A549 treated with CpdA at 1 μM for 4 hours (cell line): ENCODE measurements at places on chromosomes 7 and 10. TPM values are rescaled to one million over a fixed set of nuclear protein-coding genes. Genes with fewer than 3 reads are reported as not detected.

Gene ALKBH4
- total RNA-seq, result 9.0 to 13.3 TPM (median 11.9 TPM) in 5 replicates

Gene OR2A2
- total RNA-seq, result not detected in 5 replicates

Gene NRCAM
- 73.7 to 93.0 TPM (median 79.0 TPM) in 5 replicates for total RNA-seq

Gene C7orf33
- not detected in 5 replicates for total RNA-seq

Gene ARHGEF5
- 1.2 to 2.1 TPM (median 1.7 TPM) in 5 replicates for total RNA-seq

Gene LIPN
- not detected in 5 replicates for total RNA-seq

Gene EN2
- 0.54 to 1.1 TPM (median 0.93 TPM) in 5 replicates for total RNA-seq

Gene PRKAR2B
- total RNA-seq, result 2.7 to 4.1 TPM (median 3.1 TPM) in 5 replicates

Gene MICU1
- 53.1 to 65.4 TPM (median 55.6 TPM) in 5 replicates for total RNA-seq

Gene SOSTDC1
- not detected in 5 replicates for total RNA-seq

Gene HABP2
- 0.04 to 0.20 TPM (median 0.08 TPM) in 4 of 5 replicates, not detected in the other for total RNA-seq

Gene UNC5B
- total RNA-seq, result 0.53 to 0.77 TPM (median 0.70 TPM) in 5 replicates

Gene ZNF479
- not detected in 5 replicates for total RNA-seq

Gene FAM13C
- 0.08 to 0.32 TPM (median 0.14 TPM) in 4 of 5 replicates, not detected in the other for total RNA-seq

Gene CFAP70
- 0.14 to 0.28 TPM (median 0.21 TPM) in 5 replicates for total RNA-seq

Gene SFTPD
- total RNA-seq, result 0.14 to 0.48 TPM (median 0.22 TPM) in 4 of 5 replicates, not detected in the other

Gene OR2A5
- not detected in 5 replicates for total RNA-seq

Gene PAPSS2
- total RNA-seq, result 23.1 to 27.9 TPM (median 26.3 TPM) in 5 replicates

Gene WDFY4
- under 0.01 TPM in 1 of 5 replicates, not detected in the others for total RNA-seq

Gene GPER1
- total RNA-seq, result 0.69 to 1.0 TPM (median 0.89 TPM) in 5 replicates

Gene TMEM176B
- total RNA-seq, result 0.05 to 0.28 TPM in 2 of 5 replicates, not detected in the others

Gene KIAA1549
- total RNA-seq, result 6.3 to 8.3 TPM (median 7.3 TPM) in 5 replicates

Gene COBL
- 4.0 to 4.7 TPM (median 4.5 TPM) in 5 replicates for total RNA-seq

Gene SPDYE16
- not detected in 5 replicates for total RNA-seq

Gene FOXL3
- not detected in 5 replicates for total RNA-seq

Gene ADAM22
- total RNA-seq, result 0.14 to 0.55 TPM (median 0.24 TPM) in 5 replicates

Gene LRRD1
- total RNA-seq, result not detected in 5 replicates

Gene NXPH1
- total RNA-seq, result not detected in 5 replicates

Gene DGKI
- total RNA-seq, result 0.24 to 0.59 TPM (median 0.31 TPM) in 5 replicates

Gene BHLHA15
- total RNA-seq, result 0.41 to 0.81 TPM (median 0.52 TPM) in 4 of 5 replicates, not detected in the other

Gene ASIC3
- total RNA-seq, result 7.6 to 12.8 TPM (median 10.2 TPM) in 5 replicates

Gene HKDC1
- total RNA-seq, result 17.3 to 24.6 TPM (median 19.4 TPM) in 5 replicates

Gene ACHE
- 1.1 to 2.2 TPM (median 2.0 TPM) in 5 replicates for total RNA-seq
